Head of caudate nucleus (tissue), 42 donors: ENCODE measurements at places on chromosomes 2 and 18.

DNA sequence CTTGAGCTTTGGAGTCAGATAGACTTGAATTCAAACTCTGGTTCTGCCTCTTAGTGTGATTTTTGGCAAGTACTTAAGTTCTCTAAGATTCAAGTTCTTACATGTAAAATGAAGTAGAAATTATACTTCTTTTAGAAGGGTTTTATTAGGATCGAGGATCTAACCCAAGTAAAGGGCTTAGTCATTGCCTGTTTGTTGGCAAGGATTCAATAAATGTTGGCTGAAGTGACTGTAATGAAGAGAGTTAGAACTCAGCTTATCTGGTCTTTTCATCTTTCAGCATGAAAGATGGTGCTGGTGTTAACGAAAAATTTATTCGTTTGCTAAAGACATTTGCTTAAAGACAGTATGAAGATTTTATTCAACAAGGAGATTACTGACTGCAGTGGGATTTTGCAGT lies 315.9 kb upstream of the THUMPD2 start:
- no peak for DNase-seq

DNA sequence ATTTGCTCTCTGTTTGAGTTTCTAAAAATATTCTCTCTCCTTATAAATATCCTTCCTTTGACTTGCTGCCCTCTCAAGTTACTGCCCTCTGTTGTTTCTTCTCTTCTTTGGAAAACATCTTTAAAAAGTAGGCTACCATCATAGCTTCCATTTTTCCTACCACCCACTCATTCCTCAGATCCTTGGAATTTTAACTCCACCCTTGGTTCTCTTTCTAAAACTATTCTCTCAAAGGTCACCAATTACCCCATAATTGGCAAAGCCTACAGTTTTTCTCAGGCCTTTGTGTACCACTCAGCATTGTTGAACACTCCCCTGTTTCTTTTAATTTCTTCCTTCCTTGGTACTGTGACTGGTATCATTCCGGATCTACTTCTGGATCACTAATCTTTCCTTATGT lies 43.0 kb upstream of the ITGAV start:
- no peak for DNase-seq

- no peak for DNase-seq
Observed at GRCh38 chr2:216012133-216012829, 1.1 kb downstream of the MREG start.

- no peak for DNase-seq
Observed at GRCh38 chr18:46350598-46351159, 246.5 kb downstream of the HAUS1 start.

GRCh38 chr2:110874453-110875383 lies 142.3 kb downstream of the ACOXL start:
- DNase-seq: no peak

- DNase-seq: no peak
Observed at GRCh38 chr2:242056026-242056425, 186.5 kb downstream of the RTP5 start.

DNA sequence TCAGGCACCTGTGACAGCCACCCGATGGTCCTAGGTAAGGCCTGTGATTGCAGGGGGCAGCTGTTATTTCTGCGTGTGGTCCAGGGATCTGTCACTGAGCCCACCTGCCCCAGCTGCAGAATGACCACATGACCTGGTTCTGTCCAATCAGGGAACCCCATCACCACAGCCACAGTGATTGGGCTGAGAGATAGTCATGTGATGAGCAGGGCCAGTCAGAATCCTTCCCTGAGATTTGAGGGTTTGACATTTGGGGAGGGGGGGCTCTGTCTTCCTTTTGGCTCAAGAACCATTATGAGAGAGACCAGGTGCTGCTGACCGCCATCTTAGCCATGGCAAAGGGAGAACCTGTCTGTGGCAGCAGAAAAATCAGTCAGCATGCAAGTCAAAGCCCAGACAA lies 147.2 kb downstream of the SMAD7 start:
- peak; percentile 19 for DNase-seq

- no peak for DNase-seq
Observed at GRCh38 chr2:238105506-238106338, 5.6 kb downstream of the ESPNL start.

DNA sequence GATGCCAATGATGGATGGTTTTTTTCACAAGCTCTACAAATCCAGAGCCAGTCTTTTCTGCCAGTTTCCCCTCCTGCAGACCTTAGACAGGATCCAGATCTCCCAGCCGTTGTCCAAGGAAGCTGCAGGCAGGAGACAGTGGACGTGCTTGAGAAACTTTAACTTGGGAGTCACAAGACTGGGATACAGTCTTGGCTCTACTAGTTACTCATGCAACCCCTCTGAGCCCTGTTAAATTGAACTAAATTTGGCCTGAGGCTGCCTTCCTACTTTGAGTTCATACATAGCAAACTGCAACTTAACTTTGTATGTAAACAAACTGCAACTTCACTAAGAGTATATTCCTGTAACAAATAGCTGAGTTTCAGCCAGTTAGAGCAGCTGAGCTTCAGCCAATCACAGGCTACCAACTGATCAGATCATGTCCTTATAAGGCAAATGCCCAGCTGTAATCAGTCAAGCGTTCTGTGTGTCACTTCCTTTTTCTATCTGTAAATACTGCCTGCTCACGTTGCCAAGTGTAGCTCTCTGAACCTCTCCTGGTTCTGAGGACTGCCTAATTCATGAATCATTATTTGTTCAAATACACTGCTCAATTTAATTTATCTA lies 140.9 kb downstream of the CAPN13 start:
- DNase-seq: no peak

DNA sequence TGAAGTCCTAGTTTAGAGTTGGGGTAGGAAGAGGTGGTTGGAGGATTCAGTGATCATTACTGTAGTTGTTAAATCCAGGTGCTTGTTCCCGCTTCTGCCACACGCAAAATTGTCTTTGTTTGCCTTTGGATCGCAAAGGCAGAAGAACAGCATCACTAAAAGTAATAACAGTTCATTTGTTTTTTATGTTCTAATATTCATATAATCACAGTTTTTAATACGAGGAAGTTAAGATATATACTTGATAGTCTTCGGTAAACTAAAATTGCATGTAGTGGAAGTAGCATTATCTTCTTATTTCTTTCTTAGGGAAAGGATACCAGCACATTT lies 365 bp downstream of the NDUFB3 start:
- no peak for DNase-seq

DNA sequence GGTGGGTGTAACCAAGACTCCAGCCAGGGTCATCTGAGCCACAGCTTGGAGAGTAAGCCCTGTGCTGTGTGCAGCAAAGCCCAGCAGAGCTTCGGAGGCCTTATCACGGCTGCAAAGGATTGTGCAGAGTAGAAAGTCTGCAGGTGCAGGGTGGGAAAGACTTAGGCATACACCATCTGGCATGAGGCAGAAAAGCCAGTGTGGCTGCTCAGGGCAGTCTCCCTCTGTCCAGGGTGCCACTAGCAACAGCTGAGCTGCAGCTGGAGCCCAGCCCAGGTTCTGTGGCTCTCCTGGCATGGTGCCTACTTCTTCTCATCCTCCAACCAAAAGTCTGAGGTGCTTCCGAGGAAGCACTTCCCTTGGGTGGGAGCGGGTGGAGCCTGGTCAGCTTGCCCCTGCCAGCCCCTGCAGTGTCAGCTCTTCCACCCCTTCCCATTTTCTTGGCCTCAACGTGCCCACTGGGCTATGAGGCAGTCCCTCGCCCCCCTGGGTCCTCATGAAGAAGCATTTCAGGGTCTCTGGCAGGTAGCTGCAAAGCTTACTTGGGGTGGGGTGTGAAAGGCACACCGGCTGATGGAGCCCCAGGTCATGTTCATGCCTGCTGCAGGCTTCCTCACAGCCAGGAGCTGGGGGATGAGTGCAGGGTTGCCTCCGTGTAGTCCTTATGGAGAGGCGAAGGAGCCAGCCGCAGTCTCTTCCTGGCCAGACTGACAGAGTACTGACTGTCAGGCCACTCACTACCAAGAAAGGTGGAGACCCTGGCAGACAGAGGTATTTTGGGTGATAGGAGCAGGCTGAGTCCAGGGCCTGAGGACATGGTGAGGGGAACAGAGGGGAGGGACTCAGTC lies 4.8 kb downstream of the AMER3 start:
- no peak for DNase-seq

DNA sequence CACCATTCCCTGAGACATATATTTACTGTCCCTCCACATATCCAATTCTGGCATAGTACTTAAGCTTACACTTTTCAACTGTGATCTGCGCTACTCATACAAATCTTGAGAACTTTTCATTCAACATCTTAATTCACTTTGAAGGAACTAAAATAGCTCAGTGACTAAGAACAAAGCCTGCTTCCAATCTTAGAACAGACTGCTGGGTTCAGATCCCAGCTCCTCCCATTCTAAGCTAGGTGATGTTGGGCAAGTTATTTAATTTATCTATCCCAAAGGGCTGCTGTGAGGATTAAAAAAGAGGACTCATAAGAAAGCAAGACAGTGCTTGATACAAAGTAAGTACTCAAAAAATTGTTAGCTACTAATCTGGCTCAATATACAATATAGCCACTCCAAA lies 57.9 kb downstream of the UGP2 start:
- no peak for DNase-seq

- DNase-seq: no peak
Observed at GRCh38 chr18:42201137-42201536, 246.1 kb downstream of the PIK3C3 start.

- DNase-seq: no peak
Observed at GRCh38 chr2:36807223-36807886, 110.8 kb downstream of the VIT start.

GRCh38 chr2:217795067-217795466 lies 207.7 kb downstream of the TNS1 start:
- DNase-seq: no peak

GRCh38 chr2:38216886-38217285 lies 140.9 kb upstream of the CYP1B1 start:
- DNase-seq: no peak

DNA sequence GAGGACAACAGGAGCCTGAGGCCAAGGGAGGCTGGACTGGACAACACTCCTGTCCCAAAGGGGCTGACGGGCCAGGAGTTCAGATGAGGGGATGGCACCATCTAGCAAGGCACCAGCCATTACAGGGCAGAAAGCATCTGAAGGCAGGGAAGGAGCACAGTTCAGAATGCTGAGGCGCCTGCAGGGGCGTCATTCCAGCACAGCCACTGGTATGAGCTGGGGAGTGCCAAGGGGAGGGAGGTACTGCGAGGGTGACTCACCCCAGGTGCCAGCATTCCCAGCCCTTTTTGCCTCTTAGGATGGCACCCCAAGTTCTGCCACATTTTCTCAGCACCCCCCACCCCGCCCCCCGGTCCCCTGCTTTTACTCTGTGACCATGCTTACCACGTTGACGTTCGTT lies 129.8 kb upstream of the EPAS1 start:
- DNase-seq: no peak

- peak; percentile 23 for DNase-seq
Observed at GRCh38 chr2:206584323-206585116, 57.8 kb upstream of the FAM237A start.

DNA sequence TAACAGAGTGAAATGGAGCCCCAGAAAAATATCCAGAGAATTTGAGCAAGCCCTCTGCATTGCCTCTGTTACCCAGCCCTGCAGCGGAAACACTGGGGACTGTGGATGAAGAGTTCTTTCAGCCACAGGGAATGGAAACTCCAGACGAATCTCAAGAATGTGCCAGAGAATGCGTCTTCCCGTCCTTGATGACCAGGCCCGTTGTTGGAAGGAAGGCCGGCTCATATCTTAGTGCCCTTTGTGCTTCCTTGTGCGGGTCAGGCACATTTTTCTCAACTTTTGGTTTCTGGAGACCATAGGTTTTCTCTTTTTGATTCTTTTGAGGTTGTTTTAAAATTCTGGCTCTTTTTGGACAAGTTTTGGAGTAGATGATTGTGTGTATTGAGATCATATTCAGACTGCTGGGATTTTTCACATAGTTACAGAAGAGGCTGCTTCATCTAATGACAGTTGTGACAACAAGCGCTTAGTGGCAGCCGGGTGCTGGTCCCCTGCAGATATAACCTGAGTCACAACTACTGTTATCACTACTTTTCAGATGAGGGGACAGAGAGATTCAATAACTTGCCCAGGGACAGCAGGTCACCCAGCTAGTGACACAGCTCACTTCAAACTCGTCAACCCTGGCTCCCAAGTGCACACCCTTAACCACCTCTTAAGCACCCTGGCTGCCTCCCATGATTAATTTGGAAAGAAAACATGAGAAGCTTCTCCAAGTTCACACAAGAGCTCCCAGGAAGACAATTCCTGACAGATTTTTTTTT lies 15.7 kb downstream of the MAL start:
- DNase-seq: no peak

DNA sequence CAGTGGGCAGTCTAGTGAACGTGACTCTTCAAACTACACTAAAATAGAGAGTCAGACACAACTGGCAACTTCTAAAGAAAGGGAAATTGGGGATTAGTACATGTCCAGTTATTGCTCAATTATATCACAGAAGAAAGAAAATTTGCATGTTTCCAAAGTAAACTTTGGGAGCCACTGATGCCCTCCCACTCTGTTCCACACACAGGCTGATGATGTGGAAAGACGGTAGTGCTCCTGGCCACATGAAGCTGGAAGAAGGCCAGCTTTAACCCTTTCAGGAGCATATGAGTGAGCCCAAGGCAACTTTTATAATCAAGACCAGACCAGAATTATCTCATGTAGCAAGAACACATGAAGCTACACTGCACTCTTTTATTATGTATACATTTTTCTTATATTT lies 141.0 kb downstream of the NR4A2 start:
- no peak for DNase-seq

DNA sequence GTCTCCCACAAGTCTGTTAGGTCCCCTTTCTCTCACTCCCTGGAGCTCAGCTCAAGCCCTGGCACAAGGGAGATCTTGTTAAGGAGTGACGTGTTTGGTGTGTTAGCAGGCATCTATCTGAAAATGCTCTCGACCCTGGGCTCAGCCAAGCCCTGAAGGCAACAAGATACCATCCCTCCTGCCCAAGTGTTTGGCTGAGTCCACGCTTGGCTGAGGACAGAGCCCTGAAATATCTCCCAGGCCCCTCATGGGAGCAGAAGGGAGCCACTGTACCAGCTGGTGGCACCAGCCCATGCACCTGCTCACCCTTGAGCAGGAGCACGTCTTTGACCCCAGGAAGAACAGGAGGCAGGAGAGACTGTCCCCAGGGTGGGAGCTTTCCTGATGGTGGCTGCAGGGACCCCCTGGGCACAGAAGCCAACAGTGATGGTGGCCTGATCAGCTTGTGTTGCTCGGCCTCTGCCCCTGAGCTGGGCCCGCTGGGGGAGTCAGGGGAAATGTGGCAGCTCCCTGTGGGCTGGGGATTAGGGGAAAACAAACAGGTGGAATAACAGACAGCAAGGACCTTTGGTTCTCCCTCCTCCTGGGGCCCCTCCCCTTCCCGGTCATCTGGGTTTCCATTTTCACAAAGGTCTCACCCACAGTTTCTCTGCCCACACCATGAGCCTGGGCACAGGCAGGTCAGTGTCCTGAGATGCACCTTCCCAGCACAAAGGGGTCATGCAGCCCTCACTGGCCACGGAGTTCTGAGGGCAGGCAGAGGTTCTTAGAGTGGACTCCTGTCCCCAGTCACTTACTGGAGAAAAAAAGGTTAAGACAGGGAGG lies 91.6 kb downstream of the RHOB start:
- no peak for DNase-seq

DNA sequence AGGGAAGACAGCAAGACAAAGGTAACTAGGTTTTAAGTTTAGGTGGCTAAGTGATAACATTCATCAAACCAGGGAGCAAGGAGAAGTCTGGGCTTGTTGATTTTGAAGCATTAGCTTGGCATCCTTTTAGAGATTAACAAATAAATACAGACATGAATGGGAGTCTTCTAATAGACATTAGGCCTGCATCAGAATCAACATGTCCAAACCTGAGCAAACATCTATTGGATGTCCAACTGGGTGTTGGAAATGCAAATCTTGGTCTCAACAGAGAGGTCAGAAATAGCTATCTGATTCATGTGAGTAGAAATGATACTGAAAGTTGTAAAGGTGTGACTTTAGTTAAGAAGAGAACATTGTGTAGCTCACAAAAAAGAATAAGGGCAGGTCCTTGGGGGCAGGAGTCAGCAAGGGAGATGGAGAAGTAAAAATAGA lies 85.5 kb upstream of the RND3 start:
- no peak for DNase-seq
